ENCODE measurements at places on chromosomes 13 and 19.
A peak's percentile ranks its signal among the peaks of the same experiment; 100 is the strongest.

- no peak for DNase-seq
Measured at GRCh38 chr19:56085571-56086275, 35.4 kb downstream of the ZNF787 start.

GRCh38 chr19:30161770-30162169, 210.4 kb upstream of the ZNF536 start:
- DNase-seq: no peak

DNA sequence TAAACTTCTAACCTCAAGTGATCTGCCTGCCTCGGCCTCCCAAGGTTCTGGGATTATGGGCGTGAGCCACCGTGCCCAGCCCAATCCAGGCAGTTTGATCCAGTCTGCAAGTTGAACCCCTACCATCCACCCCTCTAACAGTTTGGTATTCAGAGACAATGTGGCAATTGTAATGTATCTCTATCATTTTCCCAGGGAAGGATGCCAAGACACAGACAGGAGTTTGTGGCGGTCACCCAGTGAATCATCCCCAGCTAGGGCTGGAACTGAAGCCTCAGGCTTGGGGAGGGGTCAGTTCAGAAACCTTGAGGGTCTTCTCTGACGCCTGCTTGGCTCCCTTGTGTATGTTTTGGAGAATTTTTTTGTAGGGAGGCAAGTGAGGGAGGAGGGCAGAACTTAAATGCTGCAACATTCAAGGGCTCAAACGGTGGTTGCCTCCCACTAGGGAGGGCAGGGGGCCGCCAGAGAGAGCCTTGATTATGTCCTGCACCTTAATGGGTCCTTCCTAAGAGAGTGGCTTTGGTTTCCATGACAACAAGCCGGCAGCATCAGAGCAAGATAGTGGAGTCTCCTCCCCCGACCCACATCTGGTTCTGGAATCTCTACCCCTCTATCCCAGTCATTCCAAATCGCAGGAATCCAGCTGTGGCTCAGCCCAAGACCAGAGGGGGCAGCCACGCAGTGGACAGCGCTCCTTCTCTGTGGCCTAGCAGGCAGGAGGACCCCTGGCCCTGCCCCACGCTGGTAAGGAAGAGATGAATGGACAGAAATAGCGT, 14.9 kb upstream of the FEM1A start:
- no peak for DNase-seq

DNA sequence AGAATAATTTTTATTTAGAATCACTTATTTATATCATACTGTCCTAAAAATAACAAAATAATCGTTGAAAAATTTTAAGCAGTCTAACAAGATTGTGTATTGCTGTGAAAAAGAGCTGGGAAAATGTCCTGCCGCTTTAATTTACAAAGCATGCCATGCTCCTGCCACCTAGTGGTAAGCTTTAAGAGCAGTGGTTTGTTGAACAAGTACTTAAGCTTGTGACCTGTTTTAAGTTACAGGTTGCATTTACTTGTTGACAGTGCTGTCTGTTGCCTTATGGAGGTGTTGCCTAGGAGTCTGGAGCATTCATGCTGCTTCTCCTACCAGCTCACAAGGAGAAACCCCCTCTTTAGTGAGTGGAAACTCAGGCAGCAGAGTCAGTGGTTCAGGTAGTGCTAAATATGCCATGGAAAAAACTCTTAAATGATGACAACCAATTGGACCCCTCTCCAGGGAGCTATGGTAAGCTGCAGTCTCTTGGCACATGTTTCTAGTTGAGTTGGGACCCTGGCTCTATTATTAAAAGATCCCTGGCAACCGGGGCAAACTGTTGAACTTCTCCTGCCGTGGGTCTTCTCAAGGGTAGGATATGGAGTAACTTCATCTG, 68.4 kb downstream of the SPATA13 start:
- peak; percentile 40 for DNase-seq

DNA sequence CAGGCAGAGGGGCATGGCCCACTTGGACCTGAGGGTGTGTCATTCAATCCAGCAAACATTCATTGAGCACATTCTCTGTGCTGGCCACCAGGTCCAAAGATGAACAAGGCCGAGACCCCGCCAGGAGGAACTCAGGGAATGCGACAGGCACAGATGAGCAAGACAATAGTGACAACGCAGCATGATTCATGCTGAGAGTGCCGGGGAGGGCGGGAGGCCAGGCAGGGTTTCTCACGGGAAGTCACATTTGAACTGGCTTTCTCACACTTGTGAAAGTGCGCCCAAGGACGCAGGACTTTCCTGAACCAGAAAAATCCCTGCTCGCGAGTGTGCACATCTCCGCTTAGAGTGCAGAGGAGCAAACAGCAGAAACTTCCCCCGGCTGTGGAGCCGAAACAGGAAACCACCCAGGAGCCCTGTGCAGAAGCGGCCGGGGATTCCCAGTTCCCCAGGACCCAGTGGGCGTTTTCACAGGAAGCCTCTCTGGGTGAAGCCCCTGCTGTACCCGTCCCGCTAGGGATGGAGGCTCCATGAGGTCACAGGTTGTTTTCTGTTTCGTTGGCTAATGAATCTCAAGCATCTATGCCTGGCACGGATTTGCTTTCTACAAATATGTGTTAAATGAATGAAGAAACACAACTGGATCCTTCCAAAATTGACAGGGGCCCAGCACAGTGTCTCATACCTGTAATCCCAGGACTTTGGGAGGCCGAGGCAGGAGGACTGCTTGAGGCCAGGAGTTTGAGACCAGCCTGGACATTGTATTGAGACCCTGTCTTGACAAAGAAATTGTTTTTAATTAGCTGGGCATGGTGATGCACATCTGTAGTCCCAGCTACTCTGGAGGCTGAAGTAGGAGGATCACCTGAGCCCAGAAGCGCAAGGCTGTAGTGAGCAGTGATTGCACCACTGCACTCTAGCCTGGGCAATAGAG, 68.4 kb upstream of the TM9SF2 start:
- DNase-seq: peak; percentile 46

GRCh38 chr19:30420881-30421280, 48.7 kb downstream of the ZNF536 start:
- DNase-seq: no peak

DNA sequence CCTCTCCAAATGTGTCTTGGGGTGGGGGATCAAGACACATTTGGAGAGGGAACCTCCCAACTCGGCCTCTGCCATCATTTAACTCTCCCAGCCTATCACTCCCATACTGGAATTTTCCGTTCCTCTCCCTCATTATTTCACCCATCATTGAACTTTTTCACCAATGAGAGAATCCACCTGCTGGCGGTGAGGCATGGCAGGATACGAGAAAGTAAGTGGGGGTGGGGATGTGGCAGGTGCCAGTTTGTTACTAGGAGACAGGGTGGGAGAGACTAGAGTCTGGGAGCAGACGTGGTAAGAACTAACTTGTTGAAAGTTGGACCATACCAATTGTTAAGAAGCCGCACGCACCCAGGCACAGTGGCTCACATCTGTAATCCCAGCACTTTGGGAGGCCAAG, 6.9 kb downstream of the GIPR start:
- DNase-seq: no peak

DNA sequence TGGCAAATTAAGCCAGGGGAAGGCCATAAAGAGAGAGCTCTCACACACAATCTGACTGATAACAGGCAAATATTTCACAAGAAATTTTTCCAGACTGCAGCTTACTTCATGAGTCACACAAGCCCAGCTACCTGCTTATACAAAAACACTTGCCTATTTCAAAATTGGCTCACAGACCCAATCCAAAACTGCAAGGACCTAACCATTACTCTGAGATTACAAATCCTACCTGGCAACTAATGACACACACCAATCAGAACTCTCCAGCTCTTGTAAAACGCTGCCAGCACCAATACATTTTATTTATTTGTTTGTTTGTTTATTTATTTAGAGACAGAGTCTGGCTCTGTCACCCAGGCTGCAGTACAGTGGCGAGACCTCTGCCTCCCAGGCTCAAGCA, 18.1 kb upstream of the ZFP82 start:
- no peak for DNase-seq
